ENCODE measurements at places on chromosomes 3 and 15.

- no peak for DNase-seq
Measured at GRCh38 chr3:177538750-177539730, 341.8 kb upstream of the TBL1XR1 start.

DNA sequence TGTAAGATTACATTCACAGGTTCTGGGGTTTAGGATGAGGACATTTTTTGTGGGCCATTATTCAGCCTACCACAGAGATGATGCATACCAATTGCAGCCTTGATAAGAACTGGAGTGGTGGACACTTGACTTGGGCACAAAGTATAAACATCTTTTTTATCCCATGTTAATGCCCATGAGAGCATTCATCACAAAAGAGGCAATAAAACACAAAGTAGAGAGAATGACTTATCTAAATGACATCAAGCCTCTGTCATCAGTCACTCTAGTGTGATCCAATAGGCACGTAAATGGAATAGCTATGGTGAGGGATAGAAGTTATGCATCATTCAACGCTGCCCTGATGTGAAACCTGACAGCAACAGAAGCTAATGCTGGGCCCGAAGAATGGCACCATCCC, 25.8 kb downstream of the VEPH1 start:
- DNase-seq = no peak

- DNase-seq = no peak
Measured at GRCh38 chr15:71612397-71612722, 198.0 kb upstream of the NR2E3 start.

GRCh38 chr3:197308591-197308990, 10.2 kb upstream of the DLG1 start:
- DNase-seq = no peak

DNA sequence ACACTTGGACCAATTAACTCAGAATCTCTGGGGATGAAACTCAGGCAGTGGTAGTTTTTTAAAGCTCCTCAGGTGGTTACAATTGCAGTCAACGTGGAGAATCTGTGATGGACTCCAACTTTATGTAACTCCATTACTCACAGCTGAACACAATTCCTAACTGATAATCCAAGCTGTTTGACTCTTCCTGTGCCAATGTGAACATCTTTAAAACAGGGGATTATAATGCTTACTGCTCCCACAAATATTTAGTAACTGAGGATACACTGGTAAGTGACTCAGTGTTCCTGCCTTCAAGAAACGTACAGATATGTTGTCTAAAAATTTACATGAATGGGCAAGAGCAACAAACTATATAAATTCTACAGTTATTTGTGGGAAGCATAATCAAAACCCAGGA, 85.6 kb downstream of the OSBPL10 start:
- no peak for DNase-seq

DNA sequence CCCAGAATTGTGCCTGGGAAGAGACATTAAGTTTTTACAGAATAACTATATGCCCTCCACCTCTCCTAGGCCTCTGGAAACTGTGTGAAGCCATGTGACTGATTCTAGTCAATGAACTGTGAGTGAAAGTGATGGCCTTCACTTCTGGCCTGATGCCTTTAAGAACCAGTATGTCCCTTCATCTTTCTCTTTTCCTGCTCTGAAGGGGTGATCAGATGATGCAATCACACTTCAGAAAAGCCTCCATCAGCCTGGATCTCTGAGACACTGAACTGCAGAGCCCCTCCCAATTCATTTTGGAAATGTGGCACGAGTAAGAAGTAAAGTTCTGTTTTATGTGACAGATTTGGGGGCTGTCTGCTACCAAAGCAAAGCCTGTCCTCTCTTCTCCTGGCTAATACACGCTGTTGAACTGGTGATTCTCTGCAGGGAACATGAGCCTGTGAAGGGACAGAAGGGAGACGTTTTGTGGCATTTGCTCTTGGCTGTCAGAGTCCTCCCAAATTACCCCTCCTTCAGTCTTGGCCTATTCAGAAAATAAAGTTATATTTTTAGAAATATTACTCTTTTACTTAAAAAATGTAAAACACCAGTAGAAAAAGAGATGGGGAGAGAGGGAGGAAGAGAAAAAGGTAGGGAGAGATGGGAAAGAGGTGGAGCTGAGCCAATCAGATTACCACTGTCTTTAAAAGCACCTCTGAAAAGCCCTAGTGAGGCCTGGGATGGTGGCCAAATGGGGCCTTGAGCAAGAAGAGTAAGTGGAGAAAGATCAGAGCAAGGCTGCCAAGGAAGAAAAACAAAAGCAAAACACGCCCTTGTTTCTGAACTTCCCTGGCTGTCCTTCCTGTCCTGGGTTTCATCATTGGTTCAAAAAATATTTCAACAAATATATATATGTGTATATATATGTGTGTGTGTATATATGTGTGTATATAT, 40.9 kb upstream of the RYK start:
- no peak for DNase-seq

DNA sequence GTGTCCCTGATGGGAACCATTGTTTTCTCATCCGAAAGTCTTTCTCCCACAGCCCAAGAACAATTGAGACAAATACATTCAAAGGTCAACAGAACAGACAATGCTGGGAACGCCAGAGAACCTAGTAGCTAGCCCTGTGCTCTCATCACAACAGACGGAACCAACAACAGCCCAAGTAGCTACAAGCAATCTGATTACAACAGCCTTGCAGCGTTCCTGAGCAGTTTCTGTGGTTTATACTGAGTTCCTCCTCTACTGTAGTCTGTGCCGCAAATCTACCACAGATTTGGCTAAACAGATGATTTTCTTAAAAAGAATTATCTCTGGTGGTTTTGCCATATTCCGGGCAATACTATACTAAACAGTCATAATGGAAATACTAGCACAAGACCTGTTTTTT, 435.6 kb downstream of the MECOM start:
- peak; percentile 4 for DNase-seq

GRCh38 chr3:131474115-131474514, 28.7 kb downstream of the MRPL3 start:
- DNase-seq = no peak

GRCh38 chr3:12041446-12042041, 37.4 kb downstream of the SYN2 start:
- no peak for DNase-seq

- DNase-seq = no peak
Measured at GRCh38 chr3:148062590-148062989, 635.1 kb upstream of the AGTR1 start.

DNA sequence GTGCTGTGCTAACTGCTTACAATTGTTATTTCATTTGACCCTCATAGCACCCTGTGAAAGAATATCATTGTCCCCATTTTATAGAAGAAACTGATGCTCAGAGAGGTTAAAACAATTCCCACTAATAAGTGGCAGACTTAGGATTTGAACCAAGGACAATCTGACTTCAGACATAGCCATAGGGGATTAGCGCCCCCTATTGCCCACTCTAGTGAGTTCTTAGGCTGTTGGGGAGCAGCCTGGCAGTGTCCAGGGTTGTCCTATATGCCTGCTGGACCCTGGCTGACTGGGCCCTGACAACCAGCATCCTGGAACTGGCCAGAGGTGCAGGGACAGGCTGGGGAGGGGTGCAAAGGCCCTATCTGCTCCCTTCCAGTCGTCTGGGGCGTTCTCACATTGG, 15.4 kb downstream of the DPH3 start:
- DNase-seq = peak; percentile 33

DNA sequence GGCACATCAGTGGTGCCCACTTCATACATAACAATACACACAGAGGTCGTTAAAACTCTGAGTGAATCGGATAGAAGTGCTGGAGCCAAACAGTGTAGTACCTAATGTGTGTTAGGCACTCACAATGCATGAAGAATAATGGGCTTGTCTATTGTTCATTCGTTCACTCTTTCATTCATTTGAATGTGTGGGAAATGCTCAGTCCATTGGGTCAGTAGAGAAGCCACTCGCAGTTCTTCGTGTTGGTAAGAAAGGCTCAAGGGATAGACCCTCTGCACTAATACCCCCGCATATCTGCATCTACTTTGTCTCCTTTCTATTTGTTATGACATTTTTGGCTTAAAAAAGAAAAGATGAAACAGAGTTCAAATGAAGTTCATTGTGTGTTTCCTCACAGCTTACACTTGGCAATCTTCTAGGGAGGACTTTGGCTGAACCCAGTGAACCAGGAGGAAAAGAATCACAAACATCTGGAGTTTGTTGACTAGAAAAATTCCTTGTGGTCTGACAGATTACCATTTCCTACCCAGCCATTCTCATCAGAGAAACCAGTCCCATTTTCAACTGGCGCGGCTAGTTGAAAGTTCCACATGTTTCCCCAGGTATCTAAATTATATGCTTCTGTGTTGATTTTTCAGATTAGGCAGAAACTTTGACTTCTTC, 32.8 kb upstream of the MFSD1 start:
- no peak for DNase-seq

Measured in activated T-cell treated with anti-CD3 and anti-CD28 coated beads, Interleukin-2, amount 50 U/mL, for 72 hours (primary cell).